ENCODE measurements at places on chromosomes 16 and 17.

GRCh38 chr16:17757808-17758207 is 287.0 kb upstream of the XYLT1 start:
- no peak for DNase-seq

DNA sequence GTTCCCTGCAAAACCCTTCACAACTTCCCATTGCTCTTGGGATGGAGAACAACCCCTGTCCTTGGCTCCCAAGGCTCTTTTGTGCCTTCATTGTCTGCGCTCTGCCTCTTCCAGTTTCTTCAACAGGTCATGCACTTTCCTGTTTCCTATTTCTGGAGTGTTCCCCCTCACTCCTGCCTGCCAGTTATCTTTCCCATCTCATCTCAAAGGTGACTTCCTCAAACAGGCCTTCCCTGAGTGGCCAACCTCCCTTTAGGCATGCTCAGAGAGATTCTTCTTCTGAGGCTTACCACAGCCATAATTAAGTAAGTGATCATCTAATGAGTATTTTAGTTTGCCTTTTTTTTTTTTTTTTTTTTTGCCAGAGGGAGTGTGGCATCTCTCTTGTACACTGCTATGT is 2.9 kb upstream of the CYLD start:
- DNase-seq = no peak

DNA sequence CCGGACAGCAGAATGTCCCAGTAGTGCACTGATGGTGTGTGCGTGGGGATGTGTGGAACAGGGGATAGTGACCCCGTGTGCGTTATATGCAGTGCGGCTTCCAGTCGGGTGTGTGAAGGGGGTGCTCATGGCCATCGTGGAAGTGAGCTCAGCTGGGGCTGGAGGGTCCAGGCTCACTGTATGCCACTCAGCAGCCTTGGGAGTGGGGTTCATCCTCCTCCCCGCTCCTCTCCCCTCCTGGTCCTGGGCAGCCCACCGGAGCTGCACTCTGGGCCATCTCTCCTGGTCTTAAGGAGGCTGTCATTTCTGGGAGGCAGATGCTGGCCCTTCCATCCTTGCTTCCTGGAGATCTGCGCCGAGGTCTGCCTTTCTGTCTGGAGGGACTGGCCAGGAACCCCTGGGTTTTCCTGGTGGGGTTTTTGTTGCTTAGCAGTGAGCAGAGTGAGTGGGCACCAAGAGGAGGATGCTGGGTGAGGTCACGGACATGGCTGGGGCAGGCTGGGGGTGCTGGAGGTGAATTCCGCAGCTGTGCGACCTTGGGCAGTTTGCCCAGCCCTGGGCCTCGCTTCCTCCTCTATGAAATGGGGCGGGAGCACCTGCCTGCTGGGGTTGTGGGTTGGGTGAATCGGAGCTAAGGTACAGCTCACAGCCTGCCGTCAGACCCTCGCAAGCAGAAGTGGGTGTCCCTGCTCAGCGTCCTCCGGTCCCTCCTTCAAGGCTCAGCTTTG is 164.1 kb downstream of the SEC14L1 start:
- peak; percentile 66 for DNase-seq

GRCh38 chr17:55577687-55578086 is 66.4 kb upstream of the SMIM36 start:
- DNase-seq = no peak

GRCh38 chr16:51531271-51531670 is 380.2 kb upstream of the SALL1 start:
- no peak for DNase-seq

DNA sequence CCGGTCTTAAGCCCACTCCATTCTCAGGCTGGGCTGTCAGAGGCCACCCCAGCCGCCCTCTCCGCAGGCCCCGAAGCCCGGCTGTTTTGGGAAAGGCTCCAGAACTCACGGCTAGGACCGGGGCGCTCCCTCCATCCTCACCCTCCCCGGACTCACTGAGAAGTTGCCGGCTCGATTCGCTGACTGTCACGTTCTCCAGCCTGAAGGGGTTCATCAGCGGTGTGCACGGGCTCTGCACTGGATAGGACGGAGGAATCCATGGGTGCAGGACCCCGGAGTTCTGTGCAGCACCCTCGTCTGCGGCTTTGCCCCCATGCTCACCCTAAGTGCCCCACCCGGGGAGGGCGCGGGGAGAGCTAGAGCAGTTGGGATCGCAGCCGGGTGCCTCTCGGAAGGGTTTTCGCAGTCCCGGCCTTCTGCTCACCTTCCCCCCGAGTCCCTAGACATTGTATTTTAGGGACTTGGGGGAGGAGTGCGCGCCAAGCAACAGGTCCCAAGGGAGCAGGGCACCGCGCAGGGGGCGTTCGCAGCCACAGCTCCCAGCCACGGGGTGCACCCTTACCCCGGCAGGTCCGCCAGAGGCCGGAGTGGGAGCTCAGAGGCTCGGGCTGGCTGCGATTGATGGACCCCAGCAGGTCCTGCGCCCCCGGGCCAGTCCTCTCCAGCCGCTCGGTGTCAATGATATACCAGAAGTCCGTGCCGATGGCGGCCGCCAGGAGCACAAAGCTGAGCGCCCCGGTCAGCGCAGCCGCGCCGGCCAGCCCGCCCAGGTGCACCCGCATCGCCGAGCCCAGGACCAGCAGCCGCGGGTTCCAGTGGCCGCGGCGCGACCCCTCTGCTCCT is 1.0 kb downstream of the TMEM114 start:
- no peak for DNase-seq

DNA sequence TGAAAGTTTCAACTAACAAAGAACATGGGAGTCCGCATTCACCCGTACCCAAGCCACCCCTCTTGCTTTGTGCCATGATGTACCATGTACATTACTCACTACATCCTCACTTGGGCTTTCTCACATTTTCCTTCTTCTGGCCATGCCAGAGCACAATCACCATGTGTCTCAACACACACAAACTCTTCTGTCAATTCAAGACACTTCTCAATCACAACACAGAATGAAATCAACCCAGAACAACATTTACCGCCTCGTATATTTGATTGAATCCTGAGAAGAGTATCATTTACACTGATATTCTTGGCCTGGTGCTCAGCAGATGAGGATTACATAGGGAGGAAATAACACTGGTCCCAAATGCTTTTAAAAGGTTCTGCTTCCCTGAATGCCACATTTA is 4.5 kb downstream of the ADAMTS18 start:
- DNase-seq = no peak

GRCh38 chr16:17926866-17927399 is 409.6 kb downstream of the NPIPA8 start:
- no peak for DNase-seq

DNA sequence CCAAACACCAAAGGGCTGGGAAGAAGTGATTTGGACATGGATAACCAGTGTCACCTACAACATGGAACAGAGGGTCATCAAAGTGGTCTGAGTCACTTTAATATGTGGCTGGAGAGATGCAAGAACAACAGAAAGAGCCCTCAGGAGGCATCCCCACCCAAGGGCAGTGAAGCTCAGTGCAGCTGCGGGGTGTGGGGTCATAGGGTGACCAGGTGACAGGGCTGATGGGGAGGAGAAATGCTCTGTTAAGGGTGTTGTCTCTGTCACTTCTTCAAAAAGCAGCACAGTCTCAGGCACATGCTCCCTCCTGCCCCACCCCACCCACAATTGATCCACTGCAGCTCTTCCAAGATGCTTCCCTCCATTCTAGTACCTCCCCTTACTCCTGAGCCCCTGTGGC is 819.1 kb downstream of the KCNJ18 start:
- DNase-seq = no peak

- no peak for DNase-seq
Observed at GRCh38 chr17:83037874-83038165, 41.6 kb upstream of the METRNL start.

GRCh38 chr17:66313995-66314659 is 11.7 kb downstream of the PRKCA start:
- no peak for DNase-seq

DNA sequence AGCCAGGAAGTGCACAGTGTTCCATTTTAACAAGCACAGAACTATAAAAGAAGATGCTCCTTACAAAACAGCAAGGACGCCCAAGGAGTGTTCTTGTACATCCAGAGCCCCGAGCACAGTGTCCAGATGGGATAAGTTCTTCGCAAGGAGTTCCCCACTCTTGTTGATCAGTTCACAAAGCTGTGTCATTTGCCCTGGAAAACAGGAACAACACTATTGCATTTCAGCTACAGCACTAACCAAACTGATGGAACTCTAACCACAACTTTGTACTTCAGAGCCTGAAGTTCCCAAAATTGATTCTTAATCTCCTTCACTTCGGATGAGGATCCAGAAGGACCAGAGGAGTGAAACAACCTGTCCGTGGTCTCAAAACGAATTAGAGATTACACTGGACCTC is 5.1 kb downstream of the COPS3 start:
- DNase-seq = no peak

DNA sequence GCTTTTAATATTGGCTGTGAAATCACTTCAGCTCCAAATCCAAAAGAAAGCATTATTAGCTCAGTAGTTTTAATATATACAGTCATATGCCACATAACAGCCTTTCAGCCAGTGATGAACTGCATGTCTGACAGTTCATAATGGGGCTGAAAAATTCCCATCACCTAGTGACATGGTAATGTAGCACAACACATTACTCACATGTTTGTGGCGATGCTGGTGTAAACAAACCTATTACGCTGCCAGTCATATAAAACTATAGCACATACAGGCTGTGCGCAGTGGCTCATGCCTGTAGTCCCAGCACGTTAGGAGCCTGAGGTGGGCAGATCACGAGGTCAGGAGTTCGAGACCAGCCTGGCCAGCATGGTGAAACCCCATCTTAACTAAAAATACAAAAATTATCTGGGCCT is 92.2 kb downstream of the TUBD1 start:
- no peak for DNase-seq

DNA sequence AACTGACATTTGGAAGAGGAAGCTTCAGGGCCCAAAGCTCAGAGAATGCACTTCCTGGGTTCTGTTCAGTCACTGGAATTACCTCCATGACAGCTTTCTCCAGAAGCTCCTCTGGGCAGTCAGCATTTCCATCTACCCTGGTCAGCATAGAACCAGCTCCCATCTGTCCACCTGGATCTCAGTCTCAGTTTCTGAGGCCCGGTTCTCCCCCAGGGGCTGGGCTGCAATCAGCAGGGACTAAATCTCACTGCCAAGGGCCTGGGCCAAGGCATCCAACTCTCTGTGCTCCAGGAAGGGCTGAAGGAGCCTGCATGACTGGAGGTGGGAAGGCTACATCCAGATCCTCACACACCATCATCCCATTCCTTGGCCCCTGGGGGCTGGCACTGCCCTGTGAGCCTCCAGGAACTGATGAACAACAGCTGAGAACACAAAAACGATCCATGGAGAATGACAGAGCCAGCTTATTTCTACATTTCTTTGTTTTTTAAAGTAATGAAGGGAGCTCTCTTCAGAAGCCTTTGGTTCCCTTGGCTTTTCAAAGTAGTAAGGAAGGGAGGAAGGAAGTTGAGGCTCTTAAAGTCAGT is 66.3 kb upstream of the MRTFB start:
- DNase-seq = no peak

DNA sequence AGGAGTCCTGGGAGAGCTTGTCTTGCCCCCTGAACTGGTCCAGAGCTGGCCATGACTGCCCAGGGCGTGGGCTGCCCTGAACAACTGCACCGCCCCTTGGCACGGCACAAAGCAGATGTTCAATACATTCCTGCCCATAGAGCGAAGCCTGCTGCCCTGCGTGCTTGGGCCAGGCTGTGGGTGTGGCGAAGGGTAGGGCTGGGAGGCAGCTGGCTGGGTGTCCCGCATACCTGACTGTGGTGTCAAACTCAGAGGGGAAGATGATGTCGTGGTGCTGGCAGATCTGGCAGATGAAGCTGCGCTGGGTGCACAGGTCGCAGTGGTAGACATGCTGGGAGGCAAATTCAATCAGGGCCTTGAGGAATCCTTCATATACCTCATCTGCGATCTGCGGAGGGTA is 124.2 kb upstream of the SMURF2 start:
- peak; percentile 79 for DNase-seq

- DNase-seq = no peak
Observed at GRCh38 chr16:51938861-51939260, 608.1 kb downstream of the TOX3 start.

DNA sequence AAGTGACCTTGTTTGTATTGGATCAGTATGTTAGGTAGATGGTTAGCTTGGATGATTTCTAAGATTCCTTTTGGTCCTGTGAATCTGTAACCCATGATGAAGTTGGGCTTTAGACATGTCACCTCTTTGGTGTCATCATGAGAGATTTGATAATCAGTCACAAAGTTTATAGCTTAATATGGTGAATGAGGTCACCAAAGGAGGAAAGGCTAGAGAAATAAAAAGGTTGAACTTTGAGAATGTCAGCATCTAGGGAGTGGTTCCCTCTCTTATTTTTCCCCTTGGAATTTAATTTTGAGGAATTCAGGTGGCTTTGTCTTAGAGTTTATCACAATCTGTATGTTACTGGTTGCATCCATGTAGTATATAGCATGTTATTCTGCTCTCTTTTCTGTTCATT is 45.3 kb downstream of the NLK start:
- DNase-seq = no peak

GRCh38 chr16:48157794-48158193 is 2.0 kb upstream of the ABCC12 start:
- no peak for DNase-seq

All from transverse colon (tissue), 4 donors.